Putamen (tissue), 1 donor: ENCODE measurements at places on chromosomes 5 and 9.

- no peak for DNase-seq
Observed at GRCh38 chr5:59178071-59178470, 595.2 kb downstream of the RAB3C start.

GRCh38 chr5:27009540-27009915 lies 28.9 kb downstream of the CDH9 start:
- DNase-seq = no peak

- no peak for DNase-seq
Observed at GRCh38 chr9:89776795-89777525, 172.1 kb downstream of the GADD45G start.

- no peak for DNase-seq
Observed at GRCh38 chr5:39520232-39520572, 95.4 kb upstream of the DAB2 start.

DNA sequence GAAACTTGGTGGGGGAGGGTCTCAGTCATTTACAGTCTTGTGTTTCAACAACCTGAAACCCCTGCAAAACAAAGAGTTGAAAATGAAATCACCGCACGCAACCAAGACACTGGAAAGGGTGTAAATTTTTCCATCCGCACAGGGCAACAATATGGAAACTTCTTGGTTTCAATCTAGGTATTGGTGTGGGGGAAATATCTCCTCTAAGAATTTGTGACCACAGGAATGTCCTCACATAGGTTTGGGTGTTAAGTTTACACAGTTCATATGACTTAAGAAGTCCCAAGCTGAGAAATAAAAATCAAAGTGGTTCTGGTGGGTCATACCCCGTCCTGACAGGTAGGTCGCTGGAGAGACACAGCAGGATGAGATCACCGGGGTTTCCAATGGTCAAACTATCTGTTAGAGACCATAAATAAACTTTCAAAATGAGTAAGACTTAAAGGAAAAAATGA lies 51.9 kb upstream of the PIP5K1B start:
- no peak for DNase-seq

- no peak for DNase-seq
Observed at GRCh38 chr5:147439254-147439653, 70.6 kb downstream of the DPYSL3 start.

DNA sequence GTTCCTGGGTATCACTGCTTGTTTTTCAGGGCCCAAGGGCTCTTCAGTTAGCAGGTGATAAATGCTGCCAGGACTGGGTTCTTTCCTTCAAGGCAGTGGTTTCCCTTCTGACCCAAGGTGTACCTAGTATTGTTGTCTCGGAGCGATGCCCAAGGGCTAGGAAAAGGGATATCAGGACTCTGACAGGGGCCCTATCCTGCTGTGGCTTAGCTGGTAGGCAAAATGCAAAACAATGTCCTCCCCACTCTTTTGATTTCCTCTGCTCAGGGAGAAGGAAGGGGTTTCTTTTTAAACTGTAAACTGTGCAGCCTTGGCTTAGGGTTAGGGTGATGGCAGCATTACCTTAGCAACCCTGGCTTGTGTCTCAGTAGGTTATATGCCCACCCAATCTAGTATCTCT lies 508.8 kb upstream of the CTNND2 start:
- DNase-seq = no peak

GRCh38 chr5:152277936-152278335 lies 127.1 kb downstream of the NMUR2 start:
- DNase-seq = no peak

GRCh38 chr5:179619776-179620175 lies 3.7 kb downstream of the HNRNPH1 start:
- no peak for DNase-seq
